ENCODE measurements at places on chromosomes 2 and 18.

DNA sequence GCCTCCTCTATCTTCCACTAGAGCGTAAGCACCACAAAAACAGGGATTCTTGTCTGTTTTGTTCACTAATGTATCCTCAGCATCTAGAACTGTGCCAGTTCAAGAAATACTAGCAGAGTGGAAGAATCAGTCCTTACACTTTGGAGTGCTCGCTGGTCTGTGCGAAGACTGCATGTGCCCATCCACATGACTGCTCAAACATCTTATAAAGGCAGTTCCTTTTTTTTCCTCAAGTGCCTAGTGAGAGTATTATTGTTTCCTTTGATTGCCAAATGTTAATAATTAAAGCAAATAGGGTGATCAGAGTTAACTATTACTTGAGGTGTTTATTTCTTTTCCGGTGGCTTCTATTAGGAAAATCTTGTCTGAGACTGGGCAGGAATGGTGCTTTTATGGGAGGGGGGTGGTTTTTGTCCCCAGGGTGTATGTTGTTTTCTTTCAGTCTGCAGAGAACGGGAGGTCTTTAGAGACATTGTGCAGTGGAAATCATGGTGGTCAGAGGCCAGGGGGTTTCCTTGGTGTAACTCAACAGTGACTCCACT is 45.6 kb upstream of the ITGB6 start:
- no peak for DNase-seq

DNA sequence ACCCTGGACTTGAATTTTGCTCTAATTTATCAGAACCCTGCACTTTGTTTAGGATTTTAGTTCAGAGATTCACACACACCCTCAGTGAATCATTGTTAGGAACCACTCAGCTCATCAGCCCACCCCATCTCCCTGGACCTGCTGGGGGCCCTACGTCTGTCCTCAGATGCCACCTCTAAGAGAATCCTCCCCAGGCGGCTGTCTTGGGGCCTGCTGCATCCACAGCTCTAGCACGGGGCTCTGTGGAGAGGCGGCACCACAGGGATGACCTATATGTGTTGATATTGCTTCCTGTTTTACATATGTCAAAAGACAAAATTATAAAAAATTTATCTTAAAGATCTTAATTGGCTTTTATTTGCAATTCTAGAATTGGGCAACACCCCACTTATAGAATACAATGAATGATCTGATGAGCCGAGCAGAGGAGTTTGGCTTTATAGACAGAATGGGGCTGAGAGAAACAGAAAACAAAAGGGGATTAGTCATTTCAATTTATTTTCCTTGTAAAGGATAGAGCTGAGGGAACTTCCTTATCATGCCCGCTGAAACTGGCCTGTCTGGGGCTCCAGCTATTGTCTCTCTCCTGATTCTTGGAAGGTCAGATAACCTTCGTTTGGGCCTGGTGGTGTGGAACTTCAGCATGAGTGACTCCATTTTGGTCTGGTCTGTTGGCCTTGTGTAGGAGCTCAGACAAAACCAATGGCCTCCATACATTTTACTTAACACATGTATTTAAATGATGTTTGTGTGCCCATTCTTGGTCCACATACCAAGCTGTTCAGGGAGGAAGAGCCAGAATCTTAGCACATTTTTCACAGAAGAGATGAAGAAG is 1.4 kb downstream of the MYO7B start:
- no peak for DNase-seq

DNA sequence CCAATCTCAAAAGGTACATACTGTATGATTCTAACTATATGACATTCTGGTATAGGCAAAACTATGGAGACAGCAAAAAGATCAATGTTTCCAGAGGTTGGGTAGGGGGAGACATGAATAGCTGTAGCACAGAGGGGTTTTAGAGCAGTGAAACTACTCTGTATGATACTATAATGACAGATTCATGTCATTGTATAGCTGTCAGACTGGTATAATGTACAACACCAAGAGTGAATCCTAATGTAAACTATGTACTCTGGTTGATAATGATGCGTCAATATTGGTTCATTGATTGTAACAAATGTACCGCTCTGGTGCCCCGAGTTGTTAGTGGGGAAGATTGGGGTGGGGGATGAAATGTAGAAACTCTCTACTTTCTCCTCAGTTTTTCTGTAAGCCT is 172.4 kb upstream of the SPOPL start:
- no peak for DNase-seq

DNA sequence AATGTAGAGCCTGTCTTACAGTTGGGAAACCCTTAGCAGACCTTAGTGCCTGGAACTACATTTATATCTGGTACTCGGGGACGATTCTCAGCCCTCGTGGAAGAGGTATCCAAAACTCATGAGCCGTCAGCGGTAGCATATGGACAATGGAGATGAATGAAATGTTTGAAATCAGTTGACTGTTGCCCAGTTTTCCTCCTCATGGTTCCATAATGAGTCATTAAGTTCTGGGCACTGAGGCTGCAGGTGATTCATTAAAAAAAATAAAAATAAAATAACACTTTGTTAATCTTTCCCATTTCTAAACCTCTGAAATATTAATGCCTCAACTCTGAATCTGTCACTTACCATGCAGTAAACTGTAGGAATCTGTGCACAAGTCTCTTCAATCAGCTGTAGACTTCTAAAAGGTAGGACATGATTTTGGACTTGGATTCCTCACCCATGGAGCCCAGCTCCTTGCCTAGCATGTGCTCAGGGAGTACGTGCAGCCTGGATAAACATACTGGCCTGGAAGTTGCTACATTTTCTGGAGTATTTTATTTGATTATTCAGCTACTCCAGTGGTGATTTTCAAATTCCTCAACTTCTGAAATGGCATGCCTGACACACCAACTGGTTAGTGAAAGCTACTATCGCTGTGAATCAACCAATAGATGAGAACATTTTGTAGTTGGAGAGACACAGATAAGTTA is 979.2 kb downstream of the CNTNAP5 start:
- no peak for DNase-seq

DNA sequence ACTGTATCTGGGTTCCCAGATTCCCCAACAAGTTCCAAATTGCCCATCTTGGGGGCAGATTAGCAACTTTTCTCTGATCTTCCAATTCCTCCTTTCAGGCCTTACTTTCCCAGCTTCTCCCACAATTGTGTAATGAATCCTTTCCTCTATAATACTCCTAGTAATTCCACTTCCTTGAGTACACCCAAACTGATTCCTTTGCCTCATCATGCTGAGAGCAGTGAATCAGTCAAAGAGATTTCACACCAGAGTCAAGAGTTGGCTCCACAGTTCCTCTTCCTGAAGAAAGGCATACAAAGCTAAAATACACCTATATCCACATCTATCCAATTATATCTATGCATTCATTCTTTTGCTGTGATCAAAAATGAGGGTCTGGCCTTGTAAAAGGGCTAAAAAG is 28.6 kb upstream of the DAPL1 start:
- DNase-seq, result no peak

DNA sequence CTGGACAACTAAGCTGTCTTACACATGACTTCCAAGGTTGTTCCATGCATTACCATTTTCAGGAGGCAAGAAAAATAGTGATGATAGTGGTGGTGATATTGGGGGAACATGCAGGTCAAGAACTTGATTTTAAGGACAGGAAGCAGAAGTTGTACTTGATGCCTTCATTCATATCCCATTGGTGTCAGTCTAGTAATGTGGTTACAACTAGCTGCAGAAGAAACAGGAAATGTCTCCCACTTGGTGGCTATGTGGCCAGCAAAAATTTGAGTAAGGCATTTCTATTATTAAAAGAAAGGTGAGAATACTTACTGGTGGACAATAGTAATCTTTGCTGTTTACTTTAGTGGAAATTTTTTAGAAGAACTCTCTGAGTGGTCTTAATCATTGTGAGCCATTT is 103.4 kb downstream of the ALMS1 start:
- no peak for DNase-seq

GRCh38 chr2:36446294-36446693 is 90.7 kb downstream of the CRIM1 start:
- DNase-seq, result no peak

DNA sequence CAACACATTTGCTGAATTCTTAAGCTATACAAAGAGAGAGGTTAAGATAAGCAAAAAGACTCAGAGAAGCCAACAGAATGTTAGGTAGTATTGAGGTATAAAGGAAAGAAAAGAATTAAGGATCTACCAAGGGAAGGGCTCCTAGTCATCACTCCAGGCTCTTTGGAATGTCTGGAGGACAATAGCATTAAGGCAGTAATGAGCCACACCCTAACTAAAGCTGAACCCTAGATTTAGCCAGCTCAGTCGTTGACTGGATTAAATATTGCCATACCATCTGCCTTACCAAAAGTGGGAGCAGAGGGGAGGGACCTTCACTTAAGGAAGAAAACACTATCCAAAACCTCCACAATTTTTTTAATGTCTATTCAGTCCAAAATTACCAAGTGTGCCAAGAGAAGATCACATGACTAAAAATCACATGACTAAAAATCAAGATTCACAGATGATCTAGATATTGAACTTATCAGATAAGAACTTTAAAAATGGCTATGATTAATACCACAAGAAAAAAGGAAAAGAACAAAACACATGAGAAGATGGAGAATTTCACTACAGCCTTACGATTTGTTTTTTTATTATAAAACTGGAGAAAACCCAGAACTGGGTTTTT is 59.7 kb downstream of the EXOC6B start:
- DNase-seq, result no peak

DNA sequence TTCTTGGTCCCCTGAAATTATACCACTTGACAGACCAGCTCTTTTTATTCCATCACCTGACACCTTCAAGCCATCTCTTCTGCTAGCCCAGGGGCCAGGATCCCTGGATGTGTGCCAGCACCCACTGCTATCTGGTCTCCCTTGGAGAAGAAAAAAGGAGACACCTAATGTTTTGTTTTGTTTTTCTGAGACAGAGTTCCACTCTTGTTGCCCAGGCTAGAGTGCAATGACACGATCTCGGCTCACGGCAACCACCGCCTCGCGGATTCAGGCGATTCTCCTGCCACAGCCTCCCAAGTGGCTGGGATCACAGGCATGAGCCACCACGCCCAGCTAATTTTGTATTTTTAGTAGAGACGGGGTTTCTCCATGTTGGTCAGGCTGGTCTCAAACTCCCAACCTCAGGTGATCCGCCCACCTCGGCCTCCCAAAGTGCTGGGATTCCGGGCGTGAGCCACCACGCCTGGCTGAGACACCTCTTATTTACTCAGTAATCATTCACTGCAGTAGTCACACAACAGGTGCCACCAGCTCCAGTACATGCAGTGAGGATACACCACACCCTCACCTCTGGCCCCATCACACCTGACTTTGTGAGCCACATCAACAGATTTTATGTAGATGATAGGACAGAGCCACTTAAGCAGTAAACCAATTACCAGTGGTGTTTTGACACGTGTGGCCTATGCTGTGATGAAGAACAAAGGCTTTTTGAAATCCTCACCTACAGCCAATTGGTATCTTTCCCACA is 42.8 kb upstream of the PCBP1 start:
- no peak for DNase-seq

- no peak for DNase-seq
These were observed 9.1 kb downstream of the SP9 start for GRCh38 chr2:174343623-174344455.

DNA sequence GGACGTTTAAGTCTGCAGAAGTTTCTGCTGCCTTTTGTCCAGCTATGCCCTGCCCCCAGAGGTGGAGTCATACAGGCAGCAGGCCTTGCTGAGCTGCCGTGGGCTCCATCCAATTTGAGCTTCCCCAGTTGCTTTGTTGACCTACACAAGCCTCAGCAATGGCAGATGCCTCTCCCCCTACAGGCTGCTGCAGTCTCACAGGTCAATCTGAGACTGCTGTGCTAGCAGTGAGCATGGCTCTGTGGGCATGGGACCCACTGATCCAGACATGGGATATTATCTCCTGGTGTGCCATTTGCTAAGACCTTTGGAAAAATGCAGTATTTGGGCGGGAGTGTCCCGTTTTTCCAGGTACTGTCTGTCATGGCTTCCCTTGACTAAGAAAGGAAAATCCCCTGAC is 726.0 kb downstream of the ERBB4 start:
- no peak for DNase-seq

DNA sequence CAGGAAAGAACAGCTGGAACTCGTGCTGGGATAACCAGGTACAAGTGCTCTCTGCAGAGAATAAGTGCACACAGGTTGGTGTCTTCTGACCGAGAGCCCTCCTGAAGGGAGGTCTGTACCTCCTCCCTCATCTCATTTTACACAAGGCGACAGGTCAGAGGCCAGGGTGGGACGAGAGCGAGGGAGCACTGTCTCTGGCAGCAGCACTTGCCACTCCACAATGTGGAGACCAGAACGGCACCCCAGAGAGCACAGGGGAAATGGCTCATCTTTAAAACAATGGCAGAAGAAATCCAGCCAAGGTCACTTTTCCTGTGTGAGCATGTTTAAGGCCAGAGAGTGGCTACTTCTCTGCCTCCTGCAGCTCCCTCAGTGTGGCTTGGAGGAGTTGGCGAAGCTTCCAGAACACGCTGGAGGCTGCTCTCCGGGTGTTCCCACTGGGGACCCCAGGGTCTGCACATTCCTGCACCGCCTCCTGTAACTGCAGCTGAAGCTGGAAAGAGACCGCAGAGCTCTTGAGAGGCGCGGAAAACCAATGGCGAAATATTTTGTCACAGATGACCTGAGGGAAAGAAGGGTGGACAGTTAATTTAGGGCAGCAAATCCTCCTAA is 20.8 kb downstream of the DIPK1C start:
- no peak for DNase-seq

Measured in smooth muscle cell of the brain vasculature (primary cell).